CD8-positive, alpha-beta memory T cell (primary cell): ENCODE measurements at places on chromosomes 1 and 21. TPM values are rescaled to one million over a fixed set of nuclear protein-coding genes. Genes with fewer than 3 reads are reported as not detected.
A peak's percentile ranks its signal among the peaks of the same experiment; 100 is the strongest.

GRCh38 chr1:59879574-59879973 is 47.0 kb downstream of the CYP2J2 start:
- no peaks in the 10 kb centered on the region for H3K27me3 ChIP-seq
- no peak overlapping the region for H3K27ac ChIP-seq
- no peaks in the 10 kb centered on the region for H3K36me3 ChIP-seq
- DNase-seq, result peak; percentile 1
- no peak overlapping the region for H3K4me3 ChIP-seq

DNA sequence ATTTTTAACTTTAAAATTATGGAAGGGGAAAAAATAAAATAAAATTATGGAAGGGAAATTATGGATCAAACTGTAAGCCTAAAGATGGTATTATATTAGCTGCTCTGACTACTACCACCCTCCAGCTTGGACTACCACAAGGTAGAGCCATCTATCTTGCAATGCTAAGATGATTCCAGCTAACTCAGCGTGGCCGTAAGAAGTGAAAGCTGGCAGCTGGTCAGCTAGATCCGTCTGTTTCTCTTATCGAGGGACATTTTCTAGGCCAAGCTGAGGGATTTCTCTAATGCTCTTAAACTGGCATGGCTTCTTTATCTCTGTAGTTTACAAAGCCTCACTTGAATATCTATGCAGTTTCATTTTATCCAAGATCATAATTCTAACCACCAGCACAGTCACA is 31.5 kb downstream of the LYST start:
- no peak for DNase-seq
- no peak overlapping the region for H3K4me3 ChIP-seq
- no peak overlapping the region for H3K27ac ChIP-seq
- no peaks in the 10 kb centered on the region for H3K36me3 ChIP-seq
- H3K27me3 ChIP-seq, result no peaks in the 10 kb centered on the region

- DNase-seq, result no peak
- no peak overlapping the region for H3K4me3 ChIP-seq
- no peak overlapping the region for H3K27ac ChIP-seq
Observed at GRCh38 chr1:35536556-35537162, 20.5 kb downstream of the KIAA0319L start.

- no peak overlapping the region for H3K27ac ChIP-seq
- no peak for DNase-seq
- no peak overlapping the region for H3K4me3 ChIP-seq
- peaks cover 14% of the 10 kb centered on the region for H3K4me1 ChIP-seq
- H3K36me3 ChIP-seq, result peaks cover 47% of the 10 kb centered on the region
Observed at GRCh38 chr1:39282537-39283216, 78.2 kb downstream of the MACF1 start.

DNA sequence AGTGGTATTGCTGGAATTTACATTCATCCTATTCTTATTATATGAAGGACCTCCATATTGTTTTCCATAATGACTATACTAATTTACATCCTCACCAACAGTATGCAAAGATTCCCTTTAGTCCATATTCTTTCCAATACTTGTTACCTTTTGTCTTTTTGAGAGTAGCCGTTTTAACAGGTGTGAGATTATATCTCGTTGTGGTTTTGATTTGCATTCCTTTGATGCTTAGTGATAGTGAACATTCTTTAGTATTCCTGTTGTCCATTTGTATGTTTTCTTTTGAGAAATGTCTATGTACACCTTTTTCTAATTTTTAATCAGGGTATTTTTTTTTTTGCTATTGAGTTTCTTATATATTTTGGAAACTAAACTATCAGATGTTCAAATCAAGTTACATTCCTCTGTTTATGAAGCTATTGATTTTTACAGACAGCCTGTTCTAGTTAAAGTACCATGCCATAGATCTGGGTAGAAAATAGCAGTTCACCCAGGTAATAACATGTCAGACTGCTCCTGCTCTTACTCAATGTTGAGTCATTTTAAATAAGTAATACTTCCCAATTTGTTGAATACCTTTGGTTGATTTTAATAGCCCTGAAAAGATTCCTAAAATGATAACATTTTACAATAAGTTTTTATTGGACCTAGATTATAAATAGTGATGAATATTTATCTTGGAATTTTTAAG is 1108.7 kb downstream of the NCAM2 start:
- H3K27me3 ChIP-seq, result no peaks in the 10 kb centered on the region
- no peak overlapping the region for H3K27ac ChIP-seq
- no peaks in the 10 kb centered on the region for H3K4me1 ChIP-seq
- no peak for DNase-seq

DNA sequence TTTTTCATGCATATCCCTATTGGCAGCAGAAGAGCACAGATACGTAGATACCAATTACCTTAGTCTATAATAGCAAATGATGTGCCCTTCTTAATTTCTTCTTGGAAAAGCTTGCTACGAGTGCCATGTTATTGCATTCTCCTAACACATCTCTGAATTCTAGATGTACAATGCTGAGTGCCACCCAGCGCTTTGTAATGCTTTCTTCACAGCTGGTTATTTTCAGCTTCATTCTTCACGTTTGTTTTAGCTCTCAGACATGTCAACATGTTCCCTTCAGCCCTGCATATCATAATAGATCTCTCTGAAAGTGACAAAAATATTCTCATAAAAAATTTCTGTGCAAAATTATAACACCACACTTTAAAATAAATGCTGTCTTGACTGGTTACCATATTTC is 981.2 kb downstream of the TTLL7 start:
- no peak overlapping the region for H3K4me3 ChIP-seq
- H3K27me3 ChIP-seq, result no peaks in the 10 kb centered on the region
- H3K36me3 ChIP-seq, result no peaks in the 10 kb centered on the region
- DNase-seq, result no peak
- no peak overlapping the region for H3K27ac ChIP-seq
- no peaks in the 10 kb centered on the region for H3K4me1 ChIP-seq

GRCh38 chr1:169874229-169874628 is 19.5 kb downstream of the SCYL3 start:
- no peak for DNase-seq
- H3K4me1 ChIP-seq, result no peaks in the 10 kb centered on the region
- H3K27me3 ChIP-seq, result no peaks in the 10 kb centered on the region
- H3K36me3 ChIP-seq, result peaks cover 48% of the 10 kb centered on the region
- no peak overlapping the region for H3K4me3 ChIP-seq

GRCh38 chr21:23874271-23874670 is 1733.0 kb downstream of the MRPL39 start:
- no peaks in the 10 kb centered on the region for H3K27me3 ChIP-seq
- no peak overlapping the region for H3K27ac ChIP-seq
- no peaks in the 10 kb centered on the region for H3K4me1 ChIP-seq
- no peaks in the 10 kb centered on the region for H3K36me3 ChIP-seq
- DNase-seq, result no peak
- no peak overlapping the region for H3K4me3 ChIP-seq

GRCh38 chr1:235342039-235342438 is 13.7 kb downstream of the GGPS1 start:
- H3K27me3 ChIP-seq, result no peaks in the 10 kb centered on the region
- DNase-seq, result no peak
- H3K4me1 ChIP-seq, result peaks cover 9% of the 10 kb centered on the region
- no peak overlapping the region for H3K4me3 ChIP-seq
- no peak overlapping the region for H3K27ac ChIP-seq
- peaks cover 5% of the 10 kb centered on the region for H3K36me3 ChIP-seq

- H3K27me3 ChIP-seq, result no peaks in the 10 kb centered on the region
- no peak overlapping the region for H3K4me3 ChIP-seq
- no peak for DNase-seq
- no peak overlapping the region for H3K27ac ChIP-seq
- H3K36me3 ChIP-seq, result no peaks in the 10 kb centered on the region
Observed at GRCh38 chr1:233962878-233963277, 58.4 kb downstream of the SLC35F3 start.

DNA sequence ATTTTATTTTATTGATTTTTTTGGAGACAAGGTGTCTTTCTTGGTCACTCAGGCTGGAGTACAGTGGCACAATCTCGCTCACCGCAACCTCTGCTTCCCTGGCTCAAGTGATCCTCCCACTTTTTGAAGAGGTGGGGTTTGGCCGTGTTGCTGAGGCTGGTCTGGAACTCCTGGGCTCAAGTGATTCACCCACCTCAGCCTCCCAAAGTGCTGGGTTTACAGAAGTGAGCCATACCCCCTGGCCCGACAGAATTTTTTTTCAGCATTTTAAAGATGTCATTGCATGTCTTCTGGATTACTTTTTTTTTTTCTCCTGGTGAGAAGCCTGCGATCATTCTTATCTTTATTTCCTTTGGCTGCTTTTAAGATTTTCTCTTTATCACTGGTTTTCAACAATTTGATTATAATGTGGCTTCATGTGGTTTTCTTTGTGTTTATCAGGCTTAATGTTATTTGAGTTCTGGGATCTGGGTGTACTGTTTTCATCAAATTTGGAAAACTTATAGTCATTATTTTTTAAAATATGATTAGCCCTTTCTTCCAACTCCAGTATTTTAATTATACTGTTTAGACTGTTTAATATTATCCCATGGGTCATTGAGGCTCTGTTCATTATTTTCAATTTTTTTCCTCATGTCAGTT is 23.1 kb upstream of the PTBP2 start:
- no peak for DNase-seq
- no peaks in the 10 kb centered on the region for H3K27me3 ChIP-seq
- no peaks in the 10 kb centered on the region for H3K4me1 ChIP-seq
- H3K27ac ChIP-seq, result no peak overlapping the region
- no peak overlapping the region for H3K4me3 ChIP-seq

DNA sequence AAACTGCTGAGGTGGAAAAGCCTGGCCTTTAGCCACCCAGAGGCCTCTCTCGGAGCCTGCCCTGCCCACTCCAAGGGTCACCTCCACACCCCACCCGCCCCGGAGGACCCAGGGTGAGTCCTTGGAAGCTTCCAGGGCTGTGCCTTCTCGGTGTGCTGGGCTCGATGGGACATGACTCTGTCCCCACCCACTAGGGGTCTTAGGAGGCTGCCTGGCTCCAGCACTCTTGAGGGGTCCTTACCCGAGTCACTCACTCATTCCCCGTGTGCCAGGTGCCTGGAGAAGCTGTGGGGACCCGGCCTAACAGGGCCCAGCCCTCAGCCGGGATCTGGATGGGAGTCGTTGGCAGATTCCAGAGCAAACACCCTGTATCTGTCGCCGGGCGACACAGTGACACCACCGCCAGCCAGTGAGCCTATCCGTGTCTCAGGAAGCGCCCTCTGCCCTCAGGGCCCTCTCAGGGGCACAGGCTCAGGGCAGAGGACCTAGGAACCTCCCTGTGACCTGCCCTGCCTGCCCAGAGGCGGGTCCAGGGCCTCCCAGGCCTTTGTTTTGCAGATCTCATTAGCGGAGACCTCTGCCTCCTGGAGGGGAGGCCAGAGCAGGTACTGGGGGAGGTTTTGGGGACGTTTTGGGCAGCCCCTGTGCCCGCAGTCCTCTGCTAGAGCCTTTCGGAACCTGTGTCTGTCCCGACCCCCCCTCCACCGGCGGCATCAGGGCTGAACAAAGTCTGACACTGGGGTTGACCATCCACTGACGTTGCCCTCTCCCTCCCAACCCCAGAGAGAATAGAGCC is 3.1 kb upstream of the PRKCZ start:
- DNase-seq, result no peak
- H3K36me3 ChIP-seq, result no peaks in the 10 kb centered on the region
- peaks cover 25% of the 10 kb centered on the region for H3K4me1 ChIP-seq
- no peak overlapping the region for H3K4me3 ChIP-seq

DNA sequence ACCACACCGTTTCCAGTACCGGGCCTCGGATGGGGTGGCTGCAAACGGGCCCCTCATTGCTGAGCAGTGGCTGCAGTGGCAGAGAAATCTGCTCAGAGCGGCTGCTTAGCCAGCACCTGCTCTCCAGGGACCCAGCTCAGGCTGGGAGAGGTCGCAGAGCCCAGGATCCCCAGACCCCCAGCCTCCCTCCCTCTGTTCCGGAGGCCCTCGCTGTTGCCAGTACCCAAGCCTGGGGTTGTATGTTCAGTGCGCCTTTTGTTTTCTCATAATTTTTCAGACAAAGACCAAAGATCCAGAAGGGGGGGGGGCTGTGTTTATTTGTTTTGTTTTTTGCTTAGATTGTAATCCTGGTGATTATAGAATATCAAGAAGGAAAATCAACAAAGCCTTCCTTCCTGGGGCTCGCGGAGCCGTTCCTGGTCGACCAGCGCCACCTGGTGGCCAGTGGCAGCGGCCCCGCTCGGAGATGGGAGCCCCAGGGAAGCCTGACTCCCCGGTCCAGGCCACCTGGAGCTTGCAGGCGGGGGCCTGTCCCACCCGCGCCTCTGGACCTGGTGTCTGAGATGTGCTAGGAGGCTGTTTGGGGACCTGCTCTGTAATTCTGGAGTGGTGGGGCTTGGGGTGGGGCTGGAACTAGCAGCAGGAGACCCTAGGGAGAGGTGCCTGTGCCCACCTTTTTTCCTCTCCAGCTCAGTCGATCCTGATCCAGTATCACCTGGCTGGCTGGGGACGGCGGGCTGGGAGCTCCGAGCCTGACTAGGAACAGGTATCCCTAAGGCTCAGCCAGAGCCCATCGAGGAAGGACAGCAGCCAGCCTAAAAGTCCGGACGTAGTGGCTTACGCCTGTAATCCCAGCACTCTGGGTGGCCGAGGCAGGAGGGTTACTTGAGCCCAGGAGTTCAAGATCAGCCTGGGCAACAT is 123.9 kb upstream of the VAMP3 start:
- no peak overlapping the region for H3K27ac ChIP-seq
- H3K4me1 ChIP-seq, result no peaks in the 10 kb centered on the region
- DNase-seq, result peak; percentile 71
- H3K4me3 ChIP-seq, result no peak overlapping the region
- H3K27me3 ChIP-seq, result no peaks in the 10 kb centered on the region
- H3K36me3 ChIP-seq, result no peaks in the 10 kb centered on the region

GRCh38 chr1:18284805-18285537 is 177.4 kb downstream of the IGSF21 start:
- H3K4me1 ChIP-seq, result no peaks in the 10 kb centered on the region
- no peak overlapping the region for H3K27ac ChIP-seq
- H3K27me3 ChIP-seq, result no peaks in the 10 kb centered on the region
- H3K36me3 ChIP-seq, result no peaks in the 10 kb centered on the region
- no peak for DNase-seq

- H3K4me3 ChIP-seq, result no peak overlapping the region
- H3K27me3 ChIP-seq, result no peaks in the 10 kb centered on the region
- no peak for DNase-seq
- no peaks in the 10 kb centered on the region for H3K36me3 ChIP-seq
Observed at GRCh38 chr1:25583519-25584370, 32.8 kb upstream of the MAN1C1 start.

- H3K4me1 ChIP-seq, result peaks cover 15% of the 10 kb centered on the region
- H3K4me3 ChIP-seq, result no peak overlapping the region
- no peaks in the 10 kb centered on the region for H3K36me3 ChIP-seq
- no peak overlapping the region for H3K27ac ChIP-seq
Observed at GRCh38 chr1:116126281-116126680, 15.1 kb downstream of the MAB21L3 start.

GRCh38 chr1:212132025-212132424 is 96.5 kb downstream of the DTL start:
- H3K27me3 ChIP-seq, result no peaks in the 10 kb centered on the region
- no peak overlapping the region for H3K4me3 ChIP-seq
- H3K36me3 ChIP-seq, result no peaks in the 10 kb centered on the region

- no peaks in the 10 kb centered on the region for H3K4me1 ChIP-seq
- no peaks in the 10 kb centered on the region for H3K36me3 ChIP-seq
- no peak for DNase-seq
- no peaks in the 10 kb centered on the region for H3K27me3 ChIP-seq
- no peak overlapping the region for H3K4me3 ChIP-seq
- no peak overlapping the region for H3K27ac ChIP-seq
Observed at GRCh38 chr1:105793536-105794146, 1262.8 kb upstream of the PRMT6 start.

MARK1 gene
- total RNA-seq, result not detected

ITLN1 gene
- total RNA-seq, result not detected

TMPRSS15 gene
- not detected for total RNA-seq

CLCA4 gene
- not detected for total RNA-seq

FAM110D gene
- total RNA-seq, result not detected

WNT4 gene
- not detected for total RNA-seq

CASZ1 gene
- total RNA-seq, result 10.5 TPM

CELA3B gene
- total RNA-seq, result not detected

NEXN gene
- 0.09 TPM for total RNA-seq

ZMYND12 gene
- total RNA-seq, result 0.69 TPM

PGLYRP3 gene
- not detected for total RNA-seq

MMEL1 gene
- total RNA-seq, result 0.44 TPM
